Hair follicle dermal papilla cell (primary cell): ENCODE measurements at places on chromosomes 4 and X. TPM values are rescaled to one million over a fixed set of nuclear protein-coding genes. Genes with fewer than 3 reads are reported as not detected.

Gene CT55
- not detected in 2 replicates for total RNA-seq

Gene FOXR2
- not detected in 2 replicates for total RNA-seq

Gene WFS1
- total RNA-seq: 23.5 and 30.5 TPM in 2 replicates

Gene UGT2A1
- not detected in 2 replicates for total RNA-seq

Gene MXRA5
- 101 and 148 TPM in 2 replicates for total RNA-seq

Gene CXCR3
- total RNA-seq: not detected in 2 replicates

Gene ATOH1
- total RNA-seq: not detected in 2 replicates
